ENCODE measurements at places on chromosomes 2 and 18.

GRCh38 chr18:48780201-48780912 is 170.4 kb downstream of the SMAD7 start:
- DNase-seq = no peak

DNA sequence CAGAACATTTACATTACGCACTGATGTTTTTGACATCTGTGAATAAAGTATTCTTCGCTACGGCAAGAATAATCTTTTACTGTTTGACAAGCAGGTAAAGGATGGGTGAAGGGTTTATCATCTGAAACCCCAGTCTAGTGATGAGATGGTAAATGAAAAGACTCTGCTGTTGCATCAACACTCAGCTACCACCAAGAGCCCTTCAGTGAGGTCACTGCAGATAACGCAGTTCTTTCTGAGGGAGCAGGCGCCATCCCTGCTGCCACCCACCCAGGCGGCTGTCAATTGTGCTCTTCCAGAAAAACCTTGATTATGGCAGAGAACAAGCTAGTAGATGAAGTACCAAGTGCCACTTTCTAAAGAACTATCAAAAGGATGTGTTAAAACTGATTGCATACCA is 58.7 kb downstream of the ABCG8 start:
- DNase-seq = no peak

DNA sequence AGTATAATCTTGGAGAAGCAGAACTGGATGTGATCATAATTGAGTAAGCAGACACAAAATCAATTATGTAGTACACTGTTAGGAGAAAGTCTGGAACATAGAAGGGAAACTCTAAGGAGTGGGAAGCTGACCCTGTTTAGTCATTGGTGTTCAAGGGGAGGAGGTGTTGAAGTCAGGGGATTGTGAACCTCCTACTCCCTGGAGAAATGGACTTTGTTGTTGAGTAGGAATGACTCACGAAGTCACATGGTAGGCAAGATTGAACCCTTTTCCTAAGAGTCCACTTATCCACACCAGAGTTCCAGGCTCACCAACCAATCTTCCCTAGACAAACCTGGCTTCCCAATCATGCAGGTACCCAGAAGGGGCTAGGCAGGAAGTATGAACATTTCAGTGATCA is 81.0 kb upstream of the BCL11A start:
- DNase-seq = no peak

DNA sequence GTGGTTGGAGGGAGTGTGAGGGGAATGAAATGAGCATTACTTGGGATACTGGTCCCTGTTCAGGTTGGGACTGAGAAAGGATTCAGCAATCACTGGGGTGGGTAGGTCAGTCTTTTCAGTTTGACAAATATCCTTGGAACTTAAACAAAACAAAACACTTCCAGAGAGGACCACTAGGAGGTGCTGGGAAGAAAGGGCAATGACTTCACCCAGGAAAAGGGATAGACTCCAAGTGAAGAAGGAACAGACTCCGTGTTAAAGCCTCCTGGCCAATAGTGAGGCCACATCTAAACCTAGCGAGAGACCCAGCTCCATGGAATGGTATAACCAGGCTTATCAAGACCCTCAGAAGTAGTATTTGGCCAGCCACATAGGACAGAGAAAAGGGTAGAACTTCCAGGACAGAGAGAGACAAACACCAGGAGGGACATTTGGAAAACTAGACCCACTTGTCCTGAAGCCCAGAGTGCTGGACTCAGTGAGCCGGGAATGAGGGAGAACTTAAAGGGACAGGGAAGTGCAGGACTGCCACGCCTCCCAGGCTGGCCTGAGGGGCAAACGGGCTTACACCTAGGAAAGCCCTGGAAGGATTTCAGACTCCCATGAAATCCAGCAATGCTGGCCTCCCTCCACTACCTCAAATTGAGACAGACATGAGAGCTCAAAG is 19.6 kb upstream of the KCNG3 start:
- DNase-seq = no peak

DNA sequence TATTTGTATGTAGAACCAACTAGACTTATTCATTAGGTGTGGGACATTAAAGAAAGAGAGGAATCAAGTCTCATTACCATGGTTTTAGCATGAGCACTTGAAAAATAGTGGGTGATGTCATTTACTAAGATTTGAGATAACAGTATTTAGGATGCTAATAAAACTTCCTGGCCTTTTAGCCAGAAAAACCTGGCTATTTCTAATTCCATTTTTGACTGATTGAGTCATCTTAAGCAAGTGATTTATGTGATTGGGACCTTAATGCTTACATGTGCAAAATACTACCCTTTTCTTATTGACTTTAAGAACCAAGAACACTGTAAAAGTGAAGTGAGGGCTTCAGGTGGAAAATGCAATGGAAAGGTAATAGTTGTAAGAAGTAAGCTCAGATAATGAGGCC is 196.8 kb upstream of the SESTD1 start:
- DNase-seq = no peak

DNA sequence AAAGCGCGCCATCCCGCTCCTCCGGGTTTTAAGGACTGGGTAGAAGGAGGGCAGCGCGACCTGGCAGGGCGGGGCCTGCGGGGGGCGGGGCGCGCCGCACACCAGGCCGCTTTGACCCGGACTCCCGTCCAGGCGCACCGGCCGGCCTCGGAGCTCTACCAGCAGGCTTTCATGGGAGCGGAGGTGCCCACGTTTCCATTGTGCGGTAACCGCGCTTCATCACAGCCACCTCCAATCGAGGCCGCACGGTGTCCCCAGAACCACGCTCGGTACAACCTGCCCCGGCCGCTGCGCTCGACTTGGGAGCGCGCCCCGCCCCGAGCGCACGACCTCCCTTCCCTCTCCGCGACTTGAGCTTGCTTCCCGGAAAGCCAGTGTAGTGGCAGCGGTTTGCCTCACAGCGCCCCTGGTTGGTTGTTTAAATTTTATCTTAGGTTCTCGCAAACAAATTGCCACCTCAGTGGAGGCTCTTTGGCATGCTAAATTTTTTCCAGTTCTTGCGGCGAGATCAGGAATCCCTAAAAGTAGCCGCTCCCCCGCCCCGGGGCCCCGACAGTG is 280 bp upstream of the CYP1B1 start:
- DNase-seq = peak; percentile 75

GRCh38 chr2:18551169-18551568 is 9.3 kb downstream of the RDH14 start:
- no peak for DNase-seq

DNA sequence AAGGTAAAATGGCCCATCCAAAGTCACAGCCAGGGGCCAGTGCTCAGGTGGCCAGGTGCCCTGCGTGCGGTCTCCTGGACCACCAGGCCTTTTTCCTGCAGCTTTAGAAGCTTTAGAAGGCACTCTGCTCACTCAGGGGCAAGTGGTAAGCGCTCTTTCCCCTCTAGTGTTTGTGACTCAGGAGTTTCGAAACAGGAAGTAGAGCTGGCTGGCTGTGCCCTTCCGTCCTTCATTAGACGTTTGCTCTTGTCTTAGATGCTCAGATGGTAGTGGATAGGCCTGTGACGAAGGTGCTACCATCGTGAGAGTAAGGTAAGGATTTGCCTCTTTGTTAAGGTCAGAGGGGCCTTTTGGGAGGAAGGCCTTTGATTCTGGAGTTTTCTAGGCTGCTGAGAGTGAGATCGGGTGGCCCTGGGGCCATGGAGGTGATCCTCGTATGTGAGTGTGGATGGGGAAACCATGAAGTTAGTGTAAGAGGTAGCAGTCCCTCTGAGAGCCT is at the start of gene CASP8:
Gene CASP8 (plus strand): TSS at position 235 of the 499 bp plus-strand sequence. CDS start 5,951 bp downstream, outside the sequence.
- peak; percentile 82 for DNase-seq

- DNase-seq = no peak
These were observed 81.1 kb upstream of the CD302 start for GRCh38 chr2:159879051-159879604.

- no peak for DNase-seq
These were observed 12.5 kb downstream of the ABCG8 start for GRCh38 chr2:43851011-43851980.

GRCh38 chr2:27765621-27766286 is 5.8 kb upstream of the MRPL33 start:
- peak; percentile 22 for DNase-seq

GRCh38 chr18:46073474-46074331 is 1.6 kb upstream of the PSTPIP2 start:
- peak; percentile 49 for DNase-seq

- no peak for DNase-seq
These were observed 10.0 kb downstream of the SH3RF3 start for GRCh38 chr2:109139002-109139401.

GRCh38 chr2:209977386-209978239 is 24.8 kb upstream of the RPE start:
- DNase-seq = no peak

- no peak for DNase-seq
These were observed 79.5 kb downstream of the CAMKMT start for GRCh38 chr2:44441200-44441599.

GRCh38 chr18:29749704-29750103 is 1292.8 kb downstream of the DSC3 start:
- no peak for DNase-seq

GRCh38 chr18:23406271-23406787 is 46.8 kb upstream of the RIOK3 start:
- no peak for DNase-seq

- DNase-seq = no peak
These were observed 346.8 kb upstream of the GYPC start for GRCh38 chr2:126309185-126309584.

DNA sequence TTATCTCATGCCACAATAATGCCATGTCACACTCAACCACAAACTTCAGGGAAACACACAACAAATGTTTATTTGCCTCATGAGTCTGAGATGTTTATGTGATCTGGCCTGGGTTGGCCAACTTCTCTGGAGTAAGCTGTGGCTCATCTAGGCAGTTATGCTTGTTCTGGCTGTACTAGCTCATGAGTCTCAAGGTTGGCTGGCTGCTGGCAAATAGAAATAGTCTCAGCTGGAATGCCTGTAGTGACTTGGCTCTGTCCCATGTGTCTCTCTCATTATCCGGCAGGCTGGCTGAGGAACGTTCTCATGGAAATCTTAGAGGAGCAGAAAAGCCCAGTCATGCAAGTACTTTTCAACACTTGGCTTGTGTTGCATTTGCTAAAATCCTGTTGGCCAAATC is 234.9 kb upstream of the CDH2 start:
- no peak for DNase-seq

GRCh38 chr2:122634256-122634655 is 878.8 kb downstream of the TSN start:
- no peak for DNase-seq

- DNase-seq = no peak
These were observed 273.6 kb downstream of the HRH4 start for GRCh38 chr18:24734058-24734457.

- no peak for DNase-seq
These were observed at the start of gene GALR1 for GRCh38 chr18:77249569-77250500. TSS of gene GALR1 (plus strand) at chr18:77249848. CDS start at chr18:77250549, 701 bp downstream.

GRCh38 chr18:62596145-62597005 is 73.5 kb downstream of the ZCCHC2 start:
- DNase-seq = no peak

GRCh38 chr2:204145263-204145751 is 208.7 kb downstream of the ICOS start:
- DNase-seq = peak; percentile 84

- no peak for DNase-seq
These were observed at the start of gene GDF7 for GRCh38 chr2:20666304-20667150. TSS of gene GDF7 (plus strand) at chr2:20667144. CDS start at chr2:20667240, 96 bp downstream.

GRCh38 chr2:118481299-118481698 is 366.1 kb downstream of the EN1 start:
- no peak for DNase-seq

GRCh38 chr2:210392469-210392881 is 77.5 kb upstream of the MYL1 start:
- no peak for DNase-seq

- no peak for DNase-seq
These were observed 34.7 kb downstream of the PTPN18 start for GRCh38 chr2:130390460-130391057.

- DNase-seq = no peak
These were observed 499.1 kb upstream of the HS6ST1 start for GRCh38 chr2:128817813-128818212.

GRCh38 chr2:49241991-49242390 is 87.7 kb upstream of the FSHR start:
- DNase-seq = no peak

DNA sequence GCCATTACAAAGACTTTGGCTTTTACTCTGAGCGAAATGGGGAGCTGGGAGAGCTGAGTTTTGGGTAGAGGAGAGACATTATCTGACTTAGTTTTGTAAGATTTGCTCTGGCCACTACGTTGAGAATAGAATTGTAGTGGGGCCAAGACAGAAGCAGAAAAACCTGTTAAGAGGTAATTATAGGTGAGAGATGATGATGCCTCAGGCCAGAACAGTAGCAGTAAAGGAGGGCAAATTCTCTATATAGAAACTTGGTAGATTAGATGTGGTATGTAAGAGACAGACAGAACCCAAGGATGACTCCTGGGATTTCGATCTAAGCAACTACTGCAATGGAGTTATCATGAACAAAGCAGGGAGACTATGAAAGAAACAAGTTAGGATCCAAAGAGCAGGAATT is 17.4 kb upstream of the CREB1 start:
- no peak for DNase-seq

DNA sequence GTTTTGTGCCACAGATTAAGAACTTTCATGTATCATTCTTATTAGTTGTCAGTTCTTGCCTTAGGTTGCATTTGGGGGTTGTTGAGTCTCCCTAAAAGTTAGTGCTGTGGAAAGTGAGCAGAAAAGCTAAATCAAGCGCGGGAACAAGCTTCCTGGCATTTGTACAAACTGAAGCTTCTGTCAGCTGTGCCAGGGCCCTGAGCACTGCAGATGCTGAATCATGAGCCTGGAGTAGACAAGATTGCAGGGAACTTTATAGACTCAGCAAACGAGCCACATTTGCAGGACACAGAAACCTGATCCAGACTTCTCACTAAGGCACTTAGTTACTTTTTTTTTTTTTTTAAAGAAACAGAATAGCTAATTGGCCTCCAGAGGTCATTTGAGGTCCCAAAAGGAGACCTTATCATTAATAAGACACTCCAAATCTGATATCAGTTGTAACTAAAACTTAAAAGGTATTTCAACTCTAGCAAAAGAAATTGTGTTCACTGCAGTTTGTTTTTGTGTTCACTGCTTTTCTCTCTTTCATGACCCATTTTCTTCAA is 88.7 kb downstream of the ADAM23 start:
- no peak for DNase-seq

DNA sequence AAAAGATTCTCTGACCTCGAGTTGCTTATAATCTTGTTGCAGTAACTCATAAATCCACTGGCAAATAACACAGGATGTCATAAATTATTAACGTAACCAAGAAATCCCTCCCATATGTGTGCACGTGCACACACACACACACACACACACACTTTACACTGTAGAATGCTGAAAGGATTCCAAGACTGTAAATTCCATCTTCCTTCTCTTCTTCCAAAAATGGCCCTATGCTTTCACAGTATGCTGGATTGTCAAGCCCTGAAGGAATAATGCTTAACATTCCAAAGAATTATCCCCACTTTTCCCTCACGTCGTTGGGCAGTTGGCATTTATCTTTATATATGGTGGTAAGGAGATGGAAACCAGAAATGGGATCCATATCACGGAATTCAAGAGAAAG is 117.5 kb upstream of the CRIM1 start:
- DNase-seq = no peak

DNA sequence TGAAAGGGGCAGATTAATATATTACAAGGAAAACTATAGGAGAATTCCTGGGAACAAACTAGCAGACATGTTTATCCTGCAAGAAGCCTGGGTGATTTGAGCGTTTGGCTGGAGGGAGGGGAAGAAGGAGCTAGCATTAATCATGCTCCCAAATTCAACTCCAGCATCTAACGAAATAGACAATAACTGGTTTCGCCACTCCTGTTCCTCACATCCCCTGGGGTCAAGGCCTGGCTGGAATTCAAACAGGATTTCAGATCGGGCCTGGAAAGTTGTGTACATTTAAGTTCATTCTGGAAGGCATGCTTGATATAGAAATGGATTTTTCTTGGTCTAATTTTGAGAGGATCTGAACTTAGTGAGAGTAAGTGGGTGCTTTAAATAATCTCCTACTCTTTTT is 126.1 kb upstream of the CTAGE1 start:
- DNase-seq = no peak
